ENCODE measurements at places on chromosomes 11 and 22. TPM values are rescaled to one million over a fixed set of nuclear protein-coding genes. Genes with fewer than 3 reads are reported as not detected.
A peak's percentile ranks its signal among the peaks of the same experiment; 100 is the strongest.

TRPC6 gene
- total RNA-seq, result 11.0 TPM

DNA sequence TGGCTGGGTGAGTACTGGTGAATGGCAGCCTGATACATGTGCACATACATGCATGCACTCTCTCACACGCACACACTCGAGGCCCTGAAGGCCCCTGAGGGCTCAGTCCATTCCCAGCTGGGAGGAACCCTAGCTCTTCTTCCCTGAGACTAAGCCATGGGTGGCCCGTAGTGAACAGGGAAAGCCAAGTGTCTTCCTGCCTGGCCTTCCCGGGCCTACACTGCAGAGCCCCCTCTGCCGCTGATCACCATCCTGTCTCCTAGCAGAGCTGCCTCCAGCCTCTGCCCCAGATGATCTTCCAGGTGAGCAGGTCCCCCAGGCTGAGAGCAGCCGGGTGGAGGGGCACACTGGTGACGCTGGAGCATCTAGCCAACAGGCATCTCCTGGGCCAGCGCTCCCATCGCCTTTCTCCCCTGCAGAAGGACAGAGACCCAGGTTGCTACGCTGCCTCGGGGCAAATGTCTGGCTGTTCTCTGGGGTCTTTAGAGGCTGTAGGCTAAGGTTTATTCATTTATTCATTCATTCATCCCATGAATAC lies 57.3 kb downstream of the CD82 start:
- no peak for DNase-seq

GRCh38 chr11:117375960-117376359 lies 48.3 kb downstream of the CEP164 start:
- no peak for DNase-seq

INSC gene
- 0.79 TPM for total RNA-seq

- no peak for DNase-seq
Observed at GRCh38 chr11:62108017-62108750, 15.6 kb upstream of the INCENP start.

- no peak for DNase-seq
Observed at GRCh38 chr22:38570779-38571364, 889 bp upstream of the DMC1 start.

PIWIL4 gene
- total RNA-seq, result 1.3 TPM

SPI1 gene
- 194 TPM for total RNA-seq

DNA sequence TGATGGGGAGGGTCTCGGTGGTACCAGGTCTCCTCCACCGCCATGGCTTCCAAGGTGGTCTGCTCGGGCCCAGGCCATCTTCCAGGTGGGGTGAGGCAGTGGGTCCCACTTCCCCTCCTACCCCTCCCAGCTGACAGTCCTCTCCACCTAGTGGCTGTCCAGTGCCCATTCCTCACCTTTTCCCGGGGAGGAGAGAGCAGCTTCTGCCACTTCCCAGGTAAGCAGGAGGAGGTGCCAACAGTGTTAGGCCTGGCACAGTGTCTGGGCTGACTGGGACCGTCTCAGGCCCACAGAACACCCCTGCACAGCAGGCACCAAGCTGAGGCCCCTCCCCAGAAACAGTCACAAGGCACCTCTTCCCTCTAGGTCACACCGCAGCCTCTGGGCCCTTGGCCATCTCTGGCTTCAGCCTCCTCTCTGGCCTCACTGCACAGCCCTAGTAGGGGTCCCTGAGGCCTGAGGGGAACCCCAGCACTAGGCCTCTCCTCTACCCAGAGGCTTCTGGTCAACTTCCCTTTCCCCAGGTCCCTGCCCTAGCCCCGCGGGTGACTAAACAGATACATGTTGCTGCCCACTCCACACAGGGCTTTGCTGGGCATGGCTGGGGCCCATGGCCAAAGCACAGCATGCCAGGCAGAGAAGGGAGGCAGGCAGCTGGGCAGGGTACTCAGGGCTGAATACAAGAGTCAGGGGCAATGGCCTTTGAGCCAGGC lies 2.3 kb upstream of the ANKRD13D start:
- DNase-seq, result no peak

KRTAP5-10 gene
- not detected for total RNA-seq

TMPRSS6 gene
- total RNA-seq, result not detected

- no peak for DNase-seq
Observed at GRCh38 chr22:39266398-39267030, 21.7 kb upstream of the PDGFB start.

GRCh38 chr11:8823174-8823742 lies 87.7 kb upstream of the AKIP1 start:
- no peak for DNase-seq

SCGB1D2 gene
- not detected for total RNA-seq

TMPRSS13 gene
- total RNA-seq, result 5.4 TPM

DNA sequence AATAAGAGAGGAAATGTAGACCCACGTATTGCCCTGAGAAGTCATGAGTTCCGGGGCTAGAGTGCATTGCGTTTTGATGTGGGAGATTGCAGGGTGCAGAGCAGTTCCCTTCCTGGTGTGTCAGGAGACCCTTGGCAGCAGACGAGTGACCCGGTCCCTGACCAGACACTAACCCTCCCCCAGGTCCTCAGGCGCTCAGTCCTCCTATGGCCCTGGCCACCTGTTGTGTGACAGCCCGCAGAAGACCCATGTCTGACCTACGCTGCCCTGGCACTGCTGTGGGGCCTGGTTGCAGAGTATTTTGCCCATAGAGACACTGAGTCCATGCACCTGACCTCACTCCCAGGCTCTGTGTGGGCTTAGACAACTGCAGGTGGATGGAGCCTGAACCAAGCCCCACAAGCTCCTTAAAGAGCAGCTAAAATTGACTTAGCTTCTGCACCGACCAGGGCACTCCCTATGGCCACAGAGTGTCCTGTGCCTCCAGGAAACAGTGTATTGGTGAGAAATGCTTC lies 833.8 kb downstream of the TBC1D22A start:
- DNase-seq, result no peak

GRCh38 chr11:12599408-12600143 lies 74.6 kb upstream of the TEAD1 start:
- DNase-seq, result peak; percentile 18

FAM111B gene
- 15.0 TPM for total RNA-seq

DNA sequence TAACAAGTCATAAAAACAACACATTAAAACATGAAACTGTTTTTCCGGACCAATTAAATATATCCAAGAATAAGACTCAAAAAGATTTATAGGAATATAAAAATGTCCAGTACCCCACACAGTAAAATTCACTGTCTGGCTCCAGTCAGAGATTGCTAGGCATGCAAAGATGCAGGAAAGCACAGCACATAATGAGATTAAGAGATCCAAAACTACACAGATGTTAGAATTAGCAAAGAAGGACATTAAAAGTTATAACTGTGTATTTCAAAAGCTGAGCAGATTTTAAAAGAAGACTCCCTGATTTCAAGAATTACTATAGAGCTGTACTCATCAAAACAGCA lies 13.6 kb downstream of the LRRC75B start:
- DNase-seq, result no peak

ANO1 gene
- 6.2 TPM for total RNA-seq

DNA sequence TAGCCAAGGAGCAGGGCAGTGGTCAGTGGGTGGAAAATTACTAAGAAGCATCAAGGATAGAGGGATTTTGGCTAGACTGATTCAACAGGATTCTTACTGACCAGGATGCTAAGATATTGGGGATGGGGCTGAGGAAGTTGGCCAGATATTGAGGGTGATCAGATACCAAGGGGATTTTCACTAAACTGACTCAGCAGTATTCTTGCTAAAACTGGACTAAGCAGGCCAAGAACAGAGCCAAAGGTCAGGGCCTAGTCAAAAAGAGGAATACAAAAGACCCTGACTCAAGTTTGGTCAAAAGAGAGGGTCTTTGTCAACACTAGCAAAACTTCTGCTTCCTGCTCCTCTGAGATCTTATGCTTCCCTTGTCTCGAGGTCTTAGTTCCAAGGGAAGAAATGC lies 38.6 kb upstream of the DEUP1 start:
- DNase-seq, result no peak

DNA sequence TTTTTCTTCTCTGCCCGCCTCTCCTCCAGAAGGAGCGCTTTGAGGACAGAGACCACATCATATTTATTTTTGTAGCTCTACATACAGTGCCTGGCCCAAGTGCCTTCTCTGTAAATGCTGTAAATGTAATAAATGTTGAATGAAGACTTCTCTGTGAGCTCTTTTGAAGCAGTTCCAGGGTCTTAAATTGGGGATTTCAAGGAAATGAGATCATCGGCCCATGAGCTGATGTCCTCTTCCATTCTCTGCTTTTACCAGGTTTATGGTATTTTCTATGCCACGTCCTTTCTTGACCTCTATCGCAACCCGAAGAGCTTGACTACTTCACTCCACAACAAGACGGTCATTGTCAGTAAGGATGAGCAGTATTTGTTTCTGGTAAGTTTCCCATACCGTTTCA lies 165.7 kb upstream of the SORL1-AS1 start:
- DNase-seq, result no peak

- no peak for DNase-seq
Observed at GRCh38 chr11:6968816-6969215, 42.6 kb downstream of the ZNF215 start.

TH gene
- total RNA-seq, result 0.26 TPM

- peak; percentile 79 for DNase-seq
Observed at GRCh38 chr11:72038491-72038890, 39.8 kb downstream of the IL18BP start.

KRTAP5-1 gene
- not detected for total RNA-seq

- DNase-seq, result no peak
Observed at GRCh38 chr11:61539831-61540357, 31.3 kb downstream of the LRRC10B start.

- DNase-seq, result no peak
Observed at GRCh38 chr11:121841487-121842191, 274.4 kb downstream of the BLID start.

OR4D6 gene
- total RNA-seq, result not detected

LDHAL6A gene
- not detected for total RNA-seq

DNA sequence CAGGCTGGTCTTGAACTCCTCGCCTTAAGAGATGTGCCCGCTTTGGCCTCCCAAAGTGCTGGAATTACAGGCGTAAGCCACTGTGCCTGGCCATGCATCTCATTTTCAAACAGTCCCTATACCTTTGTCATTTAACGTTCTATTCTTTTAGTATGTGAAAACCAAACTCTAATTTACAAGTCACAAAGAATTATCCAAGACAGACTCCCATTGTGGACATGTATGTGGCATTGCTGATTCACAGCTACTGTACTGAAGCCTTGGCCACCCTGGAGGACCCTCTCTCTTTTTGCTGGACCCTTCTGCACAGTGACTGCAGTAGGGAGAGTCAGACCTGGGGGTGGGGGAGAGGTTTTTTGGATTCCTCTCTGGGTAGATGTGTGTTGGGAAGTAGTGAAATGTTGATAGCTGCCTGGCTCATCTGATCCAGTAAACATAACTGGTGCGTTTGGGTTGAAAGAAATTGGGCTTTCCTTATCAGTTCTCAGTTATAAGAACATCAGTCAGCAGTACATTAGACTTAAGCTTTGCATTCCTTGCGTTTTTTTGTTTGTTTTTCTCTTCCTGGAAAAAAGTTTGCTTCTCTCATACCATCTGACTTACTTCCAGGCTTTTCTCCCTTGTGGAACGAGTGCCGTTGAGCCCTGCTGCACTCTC lies 65.9 kb downstream of the MED15 start:
- DNase-seq, result no peak

- no peak for DNase-seq
Observed at GRCh38 chr11:96154802-96155520, 188.0 kb downstream of the MAML2 start.

- no peak for DNase-seq
Observed at GRCh38 chr11:26764825-26765224, 43.0 kb upstream of the SLC5A12 start.

PDE2A gene
- total RNA-seq, result 9.7 TPM

MFNG gene
- total RNA-seq, result 24.4 TPM

GRCh38 chr11:67420147-67420645 lies 4.7 kb downstream of the CARNS1 start:
- DNase-seq, result no peak

KRTAP5-8 gene
- not detected for total RNA-seq

DNA sequence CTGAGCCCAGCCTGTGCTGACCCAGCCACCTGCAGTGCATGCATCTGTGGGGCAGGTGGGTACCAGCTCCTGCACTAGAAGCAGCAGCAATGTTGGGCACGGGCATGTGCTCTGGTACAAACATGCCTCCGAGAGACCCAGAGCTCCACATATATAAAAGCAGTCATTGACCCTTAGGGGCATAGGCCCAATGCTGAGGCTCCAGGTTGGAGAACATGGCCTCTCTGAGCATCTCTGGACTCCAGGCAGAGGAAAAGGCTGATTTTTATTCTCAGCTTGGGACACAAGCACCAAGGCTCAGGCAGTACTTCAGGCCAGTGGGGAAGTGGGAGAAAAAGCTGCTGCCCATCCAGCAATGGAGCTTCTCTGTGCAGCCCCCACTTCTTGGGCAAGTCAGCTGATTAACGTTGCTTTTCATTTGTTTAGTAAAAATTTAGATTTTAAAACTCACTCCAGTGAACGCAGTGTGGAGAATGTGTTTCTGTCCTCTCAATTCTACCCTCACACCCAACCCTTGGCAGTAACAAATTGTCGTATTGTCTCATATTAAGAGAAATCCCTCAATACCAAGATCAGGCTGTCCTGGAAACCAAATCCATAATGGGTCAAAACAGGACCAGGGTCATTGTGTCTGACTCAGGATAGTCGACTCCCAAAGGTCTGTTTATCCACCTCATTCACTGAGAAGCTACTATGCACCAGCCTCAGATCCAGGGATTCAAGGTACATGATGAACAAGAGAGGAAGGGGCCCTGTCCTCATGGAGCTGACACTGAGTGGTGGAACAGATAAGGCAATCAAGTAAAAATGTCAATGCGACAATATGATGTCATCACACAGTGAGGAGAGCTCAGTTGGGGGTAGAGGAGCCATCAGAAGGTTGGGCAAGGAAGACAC lies 50.6 kb upstream of the TOP3B start:
- DNase-seq, result no peak

GRCh38 chr22:24134090-24134846 lies 47.0 kb upstream of the SUSD2 start:
- peak; percentile 72 for DNase-seq

GRCh38 chr22:49577168-49578060 lies 250.3 kb downstream of the BRD1 start:
- DNase-seq, result no peak

GRCh38 chr11:61743486-61744095 lies 8.8 kb upstream of the MYRF start:
- DNase-seq, result no peak

ZNF195 gene
- 19.6 TPM for total RNA-seq

- no peak for DNase-seq
Observed at GRCh38 chr11:128346804-128347203, 240.6 kb downstream of the ETS1 start.
